ENCODE measurements at places on chromosomes 5 and 9. TPM values are rescaled to one million over a fixed set of nuclear protein-coding genes. Genes with fewer than 3 reads are reported as not detected.

The TNFSF15 gene
- 2.0 TPM for polyA plus RNA-seq

The CD72 gene
- polyA plus RNA-seq: 3.1 TPM

DNA sequence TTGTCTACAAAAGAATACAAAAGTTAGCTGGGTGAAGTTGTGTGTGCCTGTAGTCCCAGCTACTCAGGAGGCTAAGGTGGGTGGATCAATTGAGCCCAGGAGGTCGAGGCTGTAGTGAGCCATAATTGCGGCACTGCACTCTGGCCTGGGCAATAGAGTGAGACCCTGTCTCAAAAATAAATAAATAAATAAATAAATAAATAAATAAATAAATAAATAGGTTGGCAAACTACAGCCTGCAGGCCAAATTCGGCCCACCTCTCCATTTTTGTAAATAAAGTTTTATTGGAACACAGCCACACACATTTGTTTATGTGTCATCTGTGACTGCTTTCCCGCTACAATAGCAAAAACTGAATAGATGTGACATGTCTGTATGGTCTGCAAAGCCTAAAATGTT lies 9.5 kb downstream of the PTGS1 start:
- H3K36me3 ChIP-seq: no peaks in the 10 kb centered on the region
- no peak overlapping the region for H3K27ac ChIP-seq
- H3K4me1 ChIP-seq: peaks cover 8% of the 10 kb centered on the region
- no peak overlapping the region for H3K4me3 ChIP-seq
- no peak for DNase-seq

DNA sequence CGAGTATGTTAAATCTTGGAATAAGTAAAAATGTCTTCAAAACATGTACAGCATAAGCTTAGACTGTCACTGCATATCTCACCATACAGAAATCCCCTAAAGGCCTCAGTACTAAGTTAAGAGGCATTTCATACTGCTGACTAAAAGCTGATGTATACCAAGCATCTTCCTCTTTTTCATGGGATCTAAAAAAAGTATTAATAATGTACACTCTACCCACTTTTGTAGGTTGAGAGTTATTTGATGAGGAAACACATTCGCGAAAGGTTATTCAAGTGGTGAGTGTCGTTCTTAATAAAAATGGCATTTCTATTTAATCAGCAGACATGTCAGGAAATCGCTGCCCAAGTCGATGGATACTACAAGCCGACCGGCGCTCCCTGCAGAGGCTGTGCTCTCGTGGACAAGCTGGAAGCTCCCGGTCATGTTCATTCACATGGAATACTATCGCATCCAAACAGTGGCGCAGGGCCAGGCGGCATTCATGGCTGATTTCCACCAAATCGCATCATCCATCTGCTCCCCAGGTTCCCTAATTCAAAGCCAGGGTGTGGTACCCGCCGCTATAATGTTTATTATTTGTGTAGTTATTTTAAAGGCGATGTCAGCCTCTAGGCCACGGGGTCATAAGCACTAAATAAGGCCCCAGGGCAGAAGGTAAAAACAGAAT lies 724 bp downstream of the SGTB start:
- peaks cover 5% of the 10 kb centered on the region for H3K36me3 ChIP-seq
- DNase-seq: peak; percentile 77
- peak overlapping the region; percentile 98 for H3K4me3 ChIP-seq
- no peaks in the 10 kb centered on the region for H3K27me3 ChIP-seq
- peak overlapping the region; percentile 90 for H3K27ac ChIP-seq

The CDH18 gene
- 0.03 TPM for polyA plus RNA-seq

- peak overlapping the region; percentile 69 for H3K27ac ChIP-seq
- no peak overlapping the region for H3K4me3 ChIP-seq
- no peaks in the 10 kb centered on the region for H3K4me1 ChIP-seq
- no peaks in the 10 kb centered on the region for H3K27me3 ChIP-seq
- DNase-seq: no peak
- H3K36me3 ChIP-seq: no peaks in the 10 kb centered on the region
Measured at GRCh38 chr9:99445371-99445891, 223.3 kb downstream of the SEC61B start.

DNA sequence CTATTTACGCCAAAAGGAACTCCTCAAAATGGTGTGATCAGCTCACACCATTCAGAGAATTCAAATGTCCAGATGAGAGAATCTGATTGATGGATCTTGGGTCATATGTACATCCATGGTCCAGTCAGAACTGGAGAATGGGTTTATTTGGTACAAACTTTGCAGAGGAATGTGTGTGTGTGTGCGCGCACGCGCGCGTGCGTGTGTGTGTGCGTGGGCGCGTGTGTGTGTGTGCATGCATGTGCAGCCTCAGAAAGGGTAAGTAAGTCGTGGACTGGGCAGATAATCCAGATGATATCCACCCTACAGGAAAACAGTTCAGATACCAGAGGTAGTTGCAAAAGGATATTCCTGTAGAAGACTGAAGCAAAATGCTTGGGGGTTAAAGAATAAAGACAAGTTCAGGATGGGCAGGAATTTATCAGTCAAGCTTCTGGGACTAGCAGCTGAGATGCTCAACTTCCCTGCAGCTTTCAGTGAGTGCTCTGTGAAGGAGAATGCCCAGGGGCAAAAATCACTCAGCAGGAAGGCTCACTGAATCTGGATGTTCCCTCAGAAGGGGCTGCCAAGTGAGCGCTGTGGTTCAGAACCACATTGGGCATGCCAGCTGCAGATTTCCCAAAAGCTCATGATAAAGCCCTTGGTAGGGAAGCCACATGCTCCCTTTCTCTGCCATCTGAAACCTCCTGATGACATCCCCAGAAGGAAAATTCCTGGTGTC lies 440.5 kb upstream of the SGCD start:
- H3K4me1 ChIP-seq: no peaks in the 10 kb centered on the region
- no peaks in the 10 kb centered on the region for H3K36me3 ChIP-seq
- no peak overlapping the region for H3K4me3 ChIP-seq
- H3K27me3 ChIP-seq: peaks cover 4% of the 10 kb centered on the region

The SOWAHA gene
- polyA plus RNA-seq: 0.06 TPM

DNA sequence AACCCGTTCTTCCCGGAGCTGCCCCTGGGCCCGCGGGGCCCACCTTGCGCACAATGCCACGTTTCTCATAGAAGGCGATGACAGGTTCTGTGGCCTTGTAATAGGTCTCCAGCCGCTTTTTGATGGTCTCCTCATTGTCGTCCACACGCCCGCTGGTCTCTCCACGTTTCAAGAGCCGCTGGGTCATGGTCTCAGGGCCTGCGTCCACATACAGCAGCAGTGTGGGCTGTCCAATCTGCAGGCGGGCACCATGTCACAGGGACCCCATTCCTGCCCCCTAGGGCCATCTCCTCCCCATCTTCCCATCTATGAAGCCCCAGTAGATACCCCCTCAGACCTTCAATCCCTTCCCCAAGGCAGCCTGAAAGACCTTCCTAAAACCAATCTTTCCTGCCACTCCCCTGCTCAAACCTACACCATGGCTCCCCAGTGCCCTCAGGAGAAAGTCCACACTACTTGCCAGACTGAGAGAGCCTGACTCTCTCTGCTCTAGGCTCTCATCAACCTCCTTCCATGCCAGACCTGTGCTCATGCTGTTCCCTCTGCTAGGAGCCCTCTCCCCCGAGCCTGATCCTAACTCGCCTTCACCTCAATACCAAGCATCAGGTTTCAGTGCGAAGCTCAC lies 9.1 kb downstream of the AK1 start:
- DNase-seq: no peak
- H3K36me3 ChIP-seq: peaks cover 2% of the 10 kb centered on the region
- peak overlapping the region; percentile 55 for H3K27ac ChIP-seq
- no peaks in the 10 kb centered on the region for H3K4me1 ChIP-seq

DNA sequence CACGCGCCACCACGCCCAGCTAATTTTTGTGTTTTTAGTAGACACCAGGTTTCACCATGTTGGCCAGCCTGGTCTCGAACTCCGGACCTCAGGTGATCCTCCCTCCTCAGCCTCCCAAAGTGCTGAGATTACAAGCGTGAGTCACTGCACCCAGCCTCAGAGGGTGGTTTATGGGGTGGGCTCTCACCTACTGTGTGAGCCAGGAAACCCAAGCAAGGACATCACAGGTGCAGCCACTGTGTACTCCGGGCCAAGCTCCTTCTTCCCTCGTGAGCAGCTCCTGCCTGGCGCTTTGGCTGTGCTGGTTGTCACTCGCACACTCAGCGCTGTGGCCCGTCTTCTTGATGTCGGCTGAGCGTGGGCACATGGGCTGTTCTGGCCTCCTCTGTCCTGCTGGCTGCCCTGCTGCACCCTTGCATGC lies 70.1 kb downstream of the WNK2 start:
- no peaks in the 10 kb centered on the region for H3K27me3 ChIP-seq
- no peak overlapping the region for H3K4me3 ChIP-seq
- no peak for DNase-seq
- H3K27ac ChIP-seq: no peak overlapping the region
- no peaks in the 10 kb centered on the region for H3K4me1 ChIP-seq

DNA sequence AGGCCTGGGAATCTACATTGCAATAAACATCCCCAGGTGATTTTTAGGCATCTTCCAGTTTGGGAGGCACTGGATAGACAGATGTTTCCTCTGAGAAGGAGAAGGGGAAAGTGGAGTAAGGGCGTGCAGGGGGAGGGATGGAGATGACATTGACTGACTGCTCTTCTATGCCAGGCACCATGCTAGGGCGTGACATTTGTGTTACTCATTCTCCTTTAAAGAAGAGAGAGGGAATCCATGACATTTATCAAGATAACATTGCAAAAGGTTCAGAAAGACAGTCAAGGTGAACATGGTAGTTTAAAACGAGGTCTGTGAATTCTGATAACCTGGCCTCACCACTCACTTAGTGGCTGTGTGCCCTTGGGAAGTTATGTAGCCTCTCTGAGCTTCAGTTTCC lies 35.8 kb downstream of the FGF1 start:
- no peaks in the 10 kb centered on the region for H3K27me3 ChIP-seq
- no peak for DNase-seq
- H3K27ac ChIP-seq: no peak overlapping the region
- H3K4me3 ChIP-seq: no peak overlapping the region
- peaks cover 7% of the 10 kb centered on the region for H3K4me1 ChIP-seq

The AMBP gene
- polyA plus RNA-seq: 0.47 TPM

GRCh38 chr5:56763711-56764466 lies 51.5 kb upstream of the MAP3K1 start:
- no peak overlapping the region for H3K27ac ChIP-seq
- peaks cover 2% of the 10 kb centered on the region for H3K4me1 ChIP-seq
- DNase-seq: no peak

DNA sequence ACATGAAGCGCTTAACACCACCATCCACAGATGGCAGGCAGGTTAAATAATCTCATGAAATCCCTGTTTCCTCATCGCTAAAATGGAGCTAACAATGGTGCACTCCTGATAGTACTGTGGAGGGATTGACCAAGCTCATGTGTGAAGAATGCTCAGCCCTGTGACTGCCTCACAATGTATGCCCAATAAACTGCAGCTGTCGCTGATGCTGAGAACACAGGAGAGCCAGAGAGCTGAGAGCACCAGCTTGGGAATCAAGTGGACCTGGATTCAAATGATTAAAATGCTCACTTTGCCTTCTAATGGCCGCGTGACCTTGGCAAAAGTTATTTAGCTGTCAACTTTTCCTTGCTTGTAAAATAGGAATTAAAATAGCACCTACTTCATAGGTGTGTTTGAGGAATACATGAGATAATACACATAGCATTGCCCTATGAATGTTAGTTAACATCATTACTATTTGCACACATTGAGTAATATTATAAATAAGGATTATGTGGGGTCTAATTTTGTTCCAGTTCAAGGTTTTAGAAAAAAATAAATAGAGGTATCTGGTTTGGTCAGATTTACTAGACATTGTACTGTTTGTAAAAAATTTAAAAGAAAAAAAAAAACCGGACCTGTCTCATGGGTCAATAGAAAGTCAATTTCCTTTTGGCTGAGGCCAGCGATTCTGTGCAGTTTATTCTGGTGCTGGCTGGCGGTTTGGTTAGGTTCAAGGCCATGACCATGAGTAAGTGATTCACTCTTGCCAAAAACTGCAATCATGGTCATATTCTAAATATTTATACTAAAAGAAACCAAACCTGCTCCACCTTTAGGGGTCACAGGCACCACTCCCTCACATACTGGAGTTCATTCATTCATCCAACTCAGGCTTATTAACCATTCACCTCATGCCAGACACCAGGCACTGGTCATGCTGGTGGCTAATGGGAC lies 101.3 kb downstream of the SH3TC2 start:
- no peaks in the 10 kb centered on the region for H3K27me3 ChIP-seq
- no peak overlapping the region for H3K4me3 ChIP-seq
- H3K4me1 ChIP-seq: no peaks in the 10 kb centered on the region
- no peak overlapping the region for H3K27ac ChIP-seq
- no peak for DNase-seq

The MAP1B gene
- polyA plus RNA-seq: 1.5 TPM

The TPM2 gene
- polyA plus RNA-seq: 189 TPM

The ISL1 gene
- 0.06 TPM for polyA plus RNA-seq

- DNase-seq: peak; percentile 68
- peak overlapping the region; percentile 25 for H3K4me3 ChIP-seq
- H3K27me3 ChIP-seq: peaks cover 24% of the 10 kb centered on the region
- peak overlapping the region; percentile 54 for H3K27ac ChIP-seq
- H3K4me1 ChIP-seq: no peaks in the 10 kb centered on the region
Measured at GRCh38 chr9:83061990-83062650, 822 bp downstream of the RASEF start.

The GADD45G gene
- 70.3 TPM for polyA plus RNA-seq

- H3K27me3 ChIP-seq: no peaks in the 10 kb centered on the region
- DNase-seq: no peak
- no peak overlapping the region for H3K4me3 ChIP-seq
- H3K36me3 ChIP-seq: no peaks in the 10 kb centered on the region
- peak overlapping the region; percentile 65 for H3K27ac ChIP-seq
- peaks cover 22% of the 10 kb centered on the region for H3K4me1 ChIP-seq
Measured at GRCh38 chr9:105206496-105206820, 38.0 kb upstream of the SLC44A1 start.

The CLIC3 gene
- polyA plus RNA-seq: 90.2 TPM

DNA sequence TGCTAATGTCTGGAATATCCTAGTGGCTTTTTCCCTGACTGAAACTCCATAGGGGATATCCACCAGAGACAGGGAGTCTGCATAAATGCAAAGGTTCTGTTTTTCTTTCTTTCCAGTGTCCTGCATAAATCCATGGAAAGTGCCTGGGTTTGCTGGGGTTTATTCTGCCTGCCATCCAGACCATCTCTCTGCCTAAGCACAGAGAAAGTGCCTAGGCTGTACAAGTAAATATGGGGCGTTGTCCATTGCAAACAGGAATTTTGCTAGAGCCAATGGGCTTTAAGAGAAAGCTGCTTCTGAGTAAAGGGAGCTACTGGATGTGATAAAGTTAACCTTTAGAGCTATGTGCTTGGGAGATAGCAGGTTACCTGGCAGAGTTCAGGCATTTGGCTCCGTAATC lies 407.5 kb downstream of the AGTPBP1 start:
- DNase-seq: no peak
- no peaks in the 10 kb centered on the region for H3K27me3 ChIP-seq
- no peaks in the 10 kb centered on the region for H3K4me1 ChIP-seq
- no peak overlapping the region for H3K27ac ChIP-seq
